ENCODE measurements at places on chromosomes 6 and 20.

DNA sequence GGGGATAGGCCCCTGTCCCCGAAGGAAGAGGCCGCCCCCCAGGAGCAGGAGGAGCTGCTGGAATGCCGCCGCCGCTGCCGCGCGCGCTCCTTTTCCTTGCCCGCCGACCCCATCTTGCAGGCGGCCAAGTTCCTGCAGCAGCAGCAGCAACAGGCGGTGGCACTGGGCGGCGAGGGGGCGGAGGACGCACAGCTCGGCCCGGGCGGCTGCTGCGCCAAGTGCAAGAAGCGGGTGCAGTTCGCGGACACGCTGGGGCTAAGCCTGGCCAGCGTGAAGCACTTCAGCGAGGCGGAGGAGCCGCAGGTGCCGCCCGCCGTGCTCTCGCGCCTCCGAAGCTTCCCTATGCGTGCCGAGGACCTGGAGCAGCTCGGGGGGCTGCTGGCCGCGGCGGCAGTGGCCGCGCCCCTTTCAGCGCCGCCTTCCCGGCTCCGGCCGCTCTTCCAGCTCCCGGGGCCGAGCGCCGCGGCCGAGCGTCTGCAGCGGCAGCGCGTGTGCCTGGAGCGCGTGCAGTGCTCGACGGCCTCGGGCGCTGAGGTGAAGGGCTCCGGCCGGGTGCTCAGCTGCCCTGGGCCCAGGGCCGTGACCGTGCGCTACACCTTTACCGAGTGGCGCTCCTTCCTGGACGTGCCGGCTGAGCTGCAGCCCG is 630 bp downstream of the PPP1R3G start:
- DNase-seq = peak; percentile 50

DNA sequence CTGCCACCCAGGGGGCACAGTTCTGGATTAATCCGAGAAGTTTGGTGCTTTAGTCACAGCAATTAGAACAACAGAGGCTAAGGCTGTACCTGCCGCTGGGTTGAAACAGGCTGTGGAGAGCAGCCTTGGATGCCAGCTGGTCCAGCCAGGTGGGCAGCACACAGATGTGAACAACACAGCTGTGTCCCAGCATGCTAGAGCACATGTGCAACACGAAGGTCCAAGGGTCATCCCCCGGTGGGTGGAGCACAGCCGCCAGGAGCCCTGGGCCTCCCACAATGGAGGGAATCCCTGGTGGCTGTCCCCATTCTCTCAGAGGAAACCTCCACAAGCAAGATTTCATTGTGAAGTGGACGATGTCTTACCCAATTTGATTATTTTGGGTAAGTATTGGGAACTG is 99.2 kb upstream of the SYNDIG1 start:
- no peak for DNase-seq

DNA sequence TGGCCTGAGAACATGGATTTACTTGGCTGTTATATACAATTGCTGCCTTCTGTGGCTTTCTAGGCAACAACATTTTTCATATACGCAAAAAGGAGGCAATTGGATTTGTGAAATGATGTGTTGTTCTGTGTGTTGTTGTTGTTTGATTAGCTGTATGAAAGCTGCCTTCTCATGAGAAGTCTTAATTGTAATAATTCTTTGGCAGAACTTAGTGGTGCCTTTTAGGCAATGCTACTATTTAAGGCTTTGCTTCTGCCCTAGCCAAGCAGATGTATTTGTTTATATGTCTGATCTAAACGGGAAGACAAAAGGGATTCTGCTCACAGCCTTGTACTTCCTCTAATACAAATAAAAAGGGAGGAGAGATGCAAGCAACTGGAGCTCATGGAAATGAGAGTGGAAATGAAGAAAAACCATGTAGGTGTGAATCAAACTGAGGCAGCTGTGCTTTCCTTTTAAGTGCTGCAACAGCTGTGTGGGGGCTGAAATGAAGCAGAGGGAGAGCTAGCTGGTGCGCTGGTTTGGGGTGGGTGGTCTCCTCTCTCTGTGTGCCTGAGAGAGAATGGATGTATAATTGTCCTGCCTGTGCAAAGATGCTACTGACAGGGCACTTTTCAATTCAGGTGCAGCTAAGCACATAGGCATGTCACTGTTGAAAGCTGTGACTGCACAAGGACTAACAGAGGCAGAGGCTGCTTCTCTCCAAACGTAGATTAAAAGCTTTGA is 386.9 kb upstream of the MAN1A1 start:
- no peak for DNase-seq

DNA sequence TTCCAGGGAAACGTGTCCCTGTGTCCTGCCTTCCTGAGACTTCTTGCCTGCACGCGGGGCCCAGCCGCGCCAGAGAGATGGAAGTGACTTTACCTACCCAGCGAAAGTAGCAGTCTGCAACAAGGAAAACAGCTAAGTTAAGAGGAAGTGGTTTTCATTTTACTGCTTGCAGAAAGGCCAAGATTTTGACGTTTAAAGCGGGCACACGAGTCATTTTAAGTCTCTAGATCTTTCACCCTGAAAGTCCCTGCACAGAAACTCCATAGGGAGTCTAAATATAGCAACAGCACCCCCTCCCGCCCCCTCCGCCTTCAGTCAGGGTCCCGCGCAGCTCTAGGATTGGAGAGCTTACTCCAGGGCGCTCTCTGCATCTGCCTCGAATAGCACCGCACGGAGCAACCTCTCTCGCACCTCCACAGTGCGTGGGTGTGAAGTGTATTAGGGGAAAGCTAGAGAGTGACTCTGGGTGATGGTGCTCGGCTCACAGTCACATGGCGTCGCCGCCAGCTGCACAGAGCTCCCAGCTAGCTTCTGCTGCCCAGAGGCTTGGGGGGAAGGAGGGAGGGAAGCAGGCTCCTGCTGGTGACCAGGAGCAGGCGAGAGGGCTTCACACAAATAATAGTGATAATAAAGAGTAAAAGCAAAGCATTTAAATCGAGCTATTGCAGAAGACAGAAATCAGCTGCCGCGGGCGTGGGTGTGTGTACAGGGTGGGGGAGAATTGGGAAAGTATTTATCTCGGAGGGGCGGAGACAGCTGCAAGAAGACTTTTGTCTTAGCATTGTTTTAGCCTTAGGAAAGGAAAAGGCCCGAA is 1.8 kb upstream of the KCNQ5 start:
- peak; percentile 31 for DNase-seq

DNA sequence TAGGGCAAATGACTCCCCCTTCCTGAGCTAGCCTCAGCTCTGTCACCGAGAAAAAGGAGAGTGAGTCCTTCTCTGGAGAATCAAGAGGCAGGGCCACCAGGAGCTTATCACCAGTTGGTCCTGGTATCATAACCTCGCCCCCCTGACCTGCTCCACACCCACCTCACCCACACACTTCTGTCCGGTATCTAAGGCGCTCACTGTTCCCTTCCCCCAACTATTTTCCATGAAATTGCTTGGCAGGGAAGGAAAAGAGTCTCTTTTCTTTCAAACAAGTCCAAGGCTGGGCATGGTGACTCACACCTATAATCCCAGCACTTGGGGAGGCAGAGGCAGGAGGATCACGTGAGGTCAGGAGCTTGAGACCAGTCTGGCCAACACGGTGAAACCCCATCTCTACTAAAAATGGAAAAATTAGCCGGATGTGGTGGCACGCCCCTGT is 77.6 kb downstream of the ZMYND8 start:
- no peak for DNase-seq

Data from kidney tubule cell (primary cell).